Articular chondrocyte of knee joint (primary cell): ENCODE measurements at places on chromosomes 13 and 19. TPM values are rescaled to one million over a fixed set of nuclear protein-coding genes. Genes with fewer than 3 reads are reported as not detected.

WDR88 gene
- total RNA-seq, result not detected in 2 replicates

GIPC3 gene
- total RNA-seq, result not detected in 2 replicates

HIPK4 gene
- total RNA-seq, result 0.32 and 0.39 TPM in 2 replicates

CEACAM16 gene
- not detected in 2 replicates for total RNA-seq

ZNF723 gene
- not detected in 2 replicates for total RNA-seq

LCP1 gene
- 0.11 and 0.13 TPM in 2 replicates for total RNA-seq

DBP gene
- 4.5 and 5.0 TPM in 2 replicates for total RNA-seq

DCLK1 gene
- 2.2 and 3.8 TPM in 2 replicates for total RNA-seq

KIRREL2 gene
- under 0.01 TPM in 2 replicates for total RNA-seq

KIR2DL4 gene
- total RNA-seq, result not detected in 2 replicates

POU2F2 gene
- 0.39 and 0.65 TPM in 2 replicates for total RNA-seq

PPFIA3 gene
- 0.91 and 1.4 TPM in 2 replicates for total RNA-seq

NCAN gene
- total RNA-seq, result not detected in 2 replicates
